PC-9 (cell line): ENCODE measurements at places on chromosomes 11 and 22.

DNA sequence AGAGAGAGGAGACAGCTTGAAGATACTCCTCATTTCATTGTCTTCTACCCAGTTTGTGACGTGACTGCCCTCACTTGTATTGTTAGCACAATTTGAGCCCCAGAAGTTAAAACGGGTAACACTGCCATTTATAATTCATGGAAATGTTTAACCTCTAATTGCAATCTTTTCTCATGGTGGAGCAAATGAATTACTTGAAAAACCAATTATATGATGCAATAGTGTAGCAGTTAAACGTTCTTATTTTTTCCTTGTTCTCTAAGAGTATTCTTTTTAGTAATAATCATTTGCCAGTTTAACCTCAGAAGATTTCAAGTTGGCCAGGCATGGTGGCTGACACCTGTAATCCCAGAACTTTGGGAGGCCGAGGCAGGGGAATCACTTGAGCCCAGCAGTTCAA, 56.6 kb downstream of the CDON start:
- no peak for DNase-seq

DNA sequence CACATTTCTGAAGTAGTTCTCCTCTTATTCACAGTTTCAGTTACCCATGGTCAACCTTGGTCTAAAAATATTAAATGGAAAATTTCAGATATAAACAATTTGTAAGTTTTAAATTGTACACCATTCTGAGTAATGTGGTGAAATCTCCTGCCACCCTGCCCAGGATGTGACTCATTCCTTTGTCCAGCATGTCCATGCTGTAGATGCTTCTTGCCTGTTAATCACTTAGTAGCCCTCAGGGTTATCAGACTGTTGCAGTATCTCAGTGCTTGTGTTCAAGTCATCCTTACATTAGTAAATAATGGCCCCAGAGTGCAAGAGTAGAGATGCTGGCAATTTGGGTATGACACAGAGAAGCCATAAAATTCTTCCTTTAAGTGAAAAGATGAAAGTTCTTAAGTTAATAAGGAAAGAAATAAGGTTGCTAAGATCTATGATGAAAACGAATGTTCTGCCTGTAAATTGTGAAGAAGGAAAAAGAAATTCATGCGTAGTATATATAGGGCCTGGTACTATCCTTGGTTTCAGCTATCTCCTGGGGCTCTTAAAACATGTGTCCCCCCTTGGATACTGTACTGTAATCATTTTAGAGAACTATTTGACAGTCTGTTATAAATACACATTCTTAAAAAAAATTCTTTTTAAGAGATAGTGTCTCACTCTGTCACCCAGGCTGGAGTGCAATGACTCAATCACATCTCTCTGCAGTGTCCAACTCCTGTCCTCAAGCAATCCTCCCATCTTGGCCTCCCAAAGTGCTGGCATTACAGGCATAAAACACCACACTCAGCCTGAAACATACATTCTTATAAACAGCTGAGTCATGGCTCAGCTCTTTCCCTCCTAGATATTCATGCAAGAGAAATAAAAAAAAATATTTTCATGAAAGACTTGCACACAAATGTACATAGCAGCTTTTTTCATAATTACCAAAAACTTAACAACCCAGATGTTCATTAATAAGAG, 31.3 kb downstream of the MTNR1B start:
- peak; percentile 33 for DNase-seq

DNA sequence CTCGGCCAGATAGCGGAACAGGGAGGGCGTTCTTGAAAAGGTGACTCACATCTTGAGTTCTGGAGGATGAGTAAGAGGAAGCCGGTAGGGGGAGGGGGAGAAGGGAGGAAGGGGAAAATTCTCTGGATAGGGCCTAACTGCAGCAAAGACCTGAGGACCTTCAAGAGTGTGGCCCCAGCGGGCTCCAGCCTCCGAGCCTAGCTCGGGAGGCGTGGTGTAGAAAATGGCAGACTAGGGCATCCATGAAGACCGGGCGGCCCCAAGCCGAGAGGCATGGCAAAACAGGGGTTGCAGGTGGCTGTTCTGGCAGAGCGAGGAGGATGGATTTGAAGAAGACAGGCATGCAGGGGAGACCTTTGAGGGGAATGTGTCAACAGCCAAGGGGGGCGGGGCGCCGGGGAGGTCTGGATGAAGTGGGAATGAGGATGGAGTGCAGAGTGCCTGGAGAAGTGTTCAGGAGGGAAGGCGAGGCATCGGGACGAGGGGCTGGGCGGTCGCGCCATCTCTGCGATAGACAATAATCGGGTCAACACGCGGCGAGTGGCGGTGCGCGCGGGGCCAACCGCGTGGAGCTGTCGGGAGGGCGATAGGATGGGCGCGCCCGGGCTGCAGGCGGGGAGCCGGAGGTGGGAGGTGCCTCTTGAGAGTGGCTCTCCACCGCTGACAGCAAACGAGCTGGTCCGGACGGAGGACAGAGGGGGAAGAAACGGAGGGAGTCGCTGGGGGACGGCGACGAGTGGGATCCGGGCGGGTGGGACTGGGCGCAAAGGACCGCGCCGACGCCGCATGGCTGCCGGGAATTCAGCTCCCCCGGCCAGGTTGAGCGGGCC, 40.0 kb upstream of the CREB3L1 start:
- peak; percentile 66 for DNase-seq

DNA sequence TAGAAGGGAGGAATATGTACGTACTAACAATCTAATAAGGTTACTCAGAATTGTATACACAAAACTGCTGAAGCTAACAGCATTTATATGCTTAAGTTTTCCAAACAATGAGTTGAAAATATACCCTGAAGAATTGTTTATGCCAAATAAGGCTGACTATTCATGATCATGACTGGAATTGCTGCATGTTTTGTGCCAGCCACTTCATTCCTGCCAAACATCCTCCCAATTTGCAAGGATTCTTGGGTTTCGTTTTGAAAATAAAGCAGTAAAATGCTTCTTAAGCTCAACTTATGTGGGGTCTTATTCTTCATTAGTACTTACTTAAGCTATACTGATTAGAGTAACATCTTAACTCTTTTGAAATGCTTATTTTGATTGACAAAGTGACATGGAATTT, 149.0 kb downstream of the SPON1 start:
- no peak for DNase-seq

DNA sequence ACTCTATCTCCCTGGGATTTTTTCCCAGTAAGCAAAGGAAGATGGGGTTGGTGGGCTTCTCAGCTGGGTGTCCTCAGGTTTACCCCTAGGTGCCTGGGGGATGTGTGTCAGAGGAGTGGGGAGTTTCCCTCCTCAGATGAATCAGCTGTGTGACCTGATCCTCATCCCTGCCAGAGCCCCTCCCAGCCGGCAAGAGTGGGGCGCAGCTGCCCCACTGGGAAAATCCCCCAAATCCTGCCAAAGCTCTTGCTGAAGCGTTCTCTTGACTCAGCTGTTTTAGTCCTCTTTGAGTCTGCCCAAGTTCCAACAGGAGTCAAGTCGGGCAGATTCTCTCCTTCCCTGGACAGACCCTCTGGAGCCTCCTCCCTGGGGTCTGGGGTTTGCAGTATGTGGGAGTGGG, 6.0 kb downstream of the C11orf68 start:
- peak; percentile 48 for DNase-seq

- DNase-seq, result no peak
Observed at GRCh38 chr11:3916962-3917361, 61.5 kb downstream of the STIM1 start.

- DNase-seq, result no peak
Observed at GRCh38 chr11:105219269-105219668, 79.7 kb upstream of the CARD18 start.

DNA sequence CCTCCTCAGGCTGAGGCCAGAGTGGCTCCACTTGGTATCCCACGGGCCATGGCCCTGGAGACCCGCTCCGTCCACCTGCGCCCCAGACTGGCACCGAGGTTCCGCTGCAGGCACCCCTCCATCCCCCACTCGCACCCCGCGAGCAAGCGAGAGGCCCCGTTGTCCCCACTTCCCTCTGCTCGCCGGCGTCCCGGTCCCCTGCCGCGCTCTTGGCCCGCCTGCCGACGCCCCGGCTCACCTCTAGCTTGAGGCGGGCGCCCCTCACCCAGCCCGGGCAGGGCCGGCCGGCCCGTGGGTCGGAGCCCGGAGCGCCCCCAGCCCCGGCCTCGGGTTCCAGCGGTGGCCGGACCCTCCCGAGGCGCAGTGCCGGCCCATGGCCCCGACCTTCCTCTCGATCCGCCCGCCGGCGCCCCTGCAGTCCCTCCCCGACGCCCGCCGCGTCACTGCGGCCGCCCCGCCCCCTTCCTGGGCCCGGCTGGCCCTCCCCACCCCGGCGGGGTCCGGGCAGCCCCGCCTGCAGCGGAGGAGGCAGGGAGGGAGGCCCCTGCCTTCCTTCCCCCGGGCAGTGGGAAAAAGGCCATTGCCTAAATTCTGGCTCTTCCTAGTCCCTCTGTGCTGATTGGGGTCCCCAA, at the start of gene PITPNM1:
Gene PITPNM1, minus strand, starts transcription at position 414 of the 632 bp plus-strand sequence. CDS start 1,183 bp downstream, outside the sequence.
- DNase-seq, result no peak

DNA sequence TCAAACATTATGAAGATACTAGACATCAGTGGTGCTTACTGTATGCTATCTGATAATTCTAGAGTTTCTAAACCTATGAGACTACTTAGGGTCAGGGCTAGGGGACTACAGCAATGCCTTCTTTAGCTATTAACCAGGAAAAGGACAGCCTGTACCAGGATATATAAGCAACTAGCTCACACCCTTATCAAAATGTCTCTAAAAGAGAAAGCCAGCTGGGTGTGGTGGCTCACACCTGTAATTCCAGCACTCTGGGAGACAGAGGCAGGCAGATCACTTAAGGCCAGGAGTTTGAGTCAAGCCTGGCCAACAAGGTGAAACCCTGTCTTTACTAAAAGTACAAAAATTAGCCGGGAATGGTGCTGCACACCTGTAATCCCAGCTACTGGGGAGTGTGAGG, 55.8 kb downstream of the RAB6A start:
- DNase-seq, result no peak

DNA sequence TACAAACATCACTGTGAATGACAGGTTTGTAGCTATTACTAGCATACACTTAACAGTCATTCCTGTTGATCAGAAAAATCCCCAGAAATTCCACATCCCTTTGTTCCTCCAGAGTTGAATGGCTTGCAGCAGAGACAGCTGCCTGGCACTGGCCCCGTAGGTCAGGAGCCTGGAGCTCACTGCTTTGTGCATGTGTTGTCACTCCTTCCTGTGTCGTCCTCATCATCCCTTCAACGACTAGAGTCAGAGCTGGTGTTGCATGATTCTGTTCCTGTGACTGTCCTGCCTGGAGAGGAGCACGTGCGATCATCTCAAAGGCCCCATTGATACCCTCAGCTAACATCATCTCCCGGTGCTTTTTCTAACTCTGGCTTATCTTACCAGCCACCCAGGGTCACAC, 58.3 kb downstream of the LDLRAD3 start:
- DNase-seq, result no peak

- no peak for DNase-seq
Observed at GRCh38 chr11:39678996-39679395, 1780.5 kb downstream of the LRRC4C start.

- DNase-seq, result no peak
Observed at GRCh38 chr11:299951-300735, 817 bp upstream of the IFITM5 start.

DNA sequence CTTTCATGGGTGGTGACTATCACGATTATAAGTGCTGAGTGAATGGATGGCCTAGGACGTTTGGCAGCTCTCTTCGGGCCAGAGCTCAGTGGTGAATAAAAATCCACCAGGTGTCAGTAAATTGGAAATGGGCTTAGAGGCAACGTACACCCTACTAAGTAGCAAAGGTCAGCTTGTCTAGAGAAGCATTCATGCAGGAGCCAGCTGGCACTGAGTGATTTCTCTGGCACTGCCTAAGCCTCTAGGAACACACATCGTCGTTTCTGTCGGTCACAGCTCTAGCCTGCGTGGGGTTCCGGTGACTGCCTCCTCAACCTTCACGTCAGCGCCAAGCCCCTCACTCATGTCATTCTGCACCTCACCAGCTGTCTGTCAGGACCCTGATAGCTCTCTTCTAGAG, 192.4 kb upstream of the NTM start:
- no peak for DNase-seq

GRCh38 chr22:31442768-31443489, 43.5 kb downstream of the DRG1 start:
- no peak for DNase-seq

DNA sequence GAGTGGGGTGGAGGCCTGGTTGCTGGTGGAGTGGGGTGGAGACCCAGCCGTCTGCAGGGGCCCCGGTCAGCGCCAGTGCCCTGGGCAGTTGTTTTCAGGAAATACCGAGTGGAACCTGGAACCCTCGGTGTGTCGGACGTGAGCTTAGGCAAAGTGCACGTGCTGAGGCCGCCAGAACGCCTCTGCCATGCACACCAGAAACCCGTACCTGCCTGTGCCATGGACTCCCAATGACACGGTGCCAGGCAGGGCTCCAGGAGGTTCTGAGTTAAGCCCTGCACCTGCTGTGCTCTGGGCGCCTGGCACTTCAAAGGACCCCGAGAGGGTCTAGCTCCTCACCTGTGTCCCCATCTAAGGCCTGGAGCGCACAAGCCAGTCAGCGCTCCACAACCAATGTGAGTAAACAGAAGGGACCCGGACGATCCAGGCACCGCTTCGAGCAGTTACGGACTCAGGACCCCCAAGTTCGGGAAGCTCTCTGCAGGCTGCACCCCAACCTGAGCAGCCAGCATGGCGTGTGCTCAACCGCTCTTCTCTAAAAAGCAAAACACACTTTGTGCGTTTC, 12.3 kb downstream of the TOLLIP start:
- no peak for DNase-seq

DNA sequence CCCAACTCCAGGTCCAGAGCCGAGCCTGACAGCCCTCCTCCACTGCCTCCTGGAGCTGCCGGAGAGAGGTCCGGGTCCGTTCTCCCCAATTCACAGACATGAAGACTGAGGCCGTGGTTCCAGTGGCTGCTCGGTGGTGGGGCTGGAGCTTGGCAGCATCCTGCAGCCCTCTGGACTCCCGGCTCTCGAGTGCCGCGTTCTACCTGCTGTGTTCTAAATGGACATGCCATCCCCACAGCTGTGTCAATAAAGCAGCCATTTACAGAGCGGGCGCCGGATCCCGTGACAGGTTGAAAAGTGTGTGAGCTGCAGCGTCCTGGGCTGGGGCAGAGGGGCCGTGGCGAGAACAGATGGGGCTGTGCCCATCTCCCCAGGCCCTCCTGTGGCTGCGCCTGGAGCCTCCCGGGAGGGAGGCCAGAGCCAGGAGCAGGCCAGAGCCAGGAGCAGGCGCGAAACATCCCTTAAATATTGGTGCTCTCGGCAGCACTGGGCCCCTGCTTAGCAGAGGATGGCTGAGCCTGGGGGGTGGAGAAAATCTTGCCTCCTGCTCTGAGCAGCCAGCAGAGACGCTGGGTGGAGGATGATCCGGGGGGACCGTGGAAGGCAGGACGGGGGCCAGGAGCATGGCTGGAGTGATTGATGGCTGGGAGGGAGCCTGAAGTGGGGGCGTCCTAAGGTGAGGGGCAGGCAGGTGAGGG, 46.2 kb downstream of the FLRT1 start:
- no peak for DNase-seq
